HT-29 (cell line): ENCODE measurements at places on chromosomes 1 and 21. TPM values are rescaled to one million over a fixed set of nuclear protein-coding genes. Genes with fewer than 3 reads are reported as not detected.
A peak's percentile ranks its signal among the peaks of the same experiment; 100 is the strongest.

GRCh38 chr1:6489383-6489765, 2.1 kb downstream of the PLEKHG5 start:
- DNase-seq = peak; percentile 44

DCST2 gene
- total RNA-seq = 0.70 and 3.3 TPM in 2 replicates

DNA sequence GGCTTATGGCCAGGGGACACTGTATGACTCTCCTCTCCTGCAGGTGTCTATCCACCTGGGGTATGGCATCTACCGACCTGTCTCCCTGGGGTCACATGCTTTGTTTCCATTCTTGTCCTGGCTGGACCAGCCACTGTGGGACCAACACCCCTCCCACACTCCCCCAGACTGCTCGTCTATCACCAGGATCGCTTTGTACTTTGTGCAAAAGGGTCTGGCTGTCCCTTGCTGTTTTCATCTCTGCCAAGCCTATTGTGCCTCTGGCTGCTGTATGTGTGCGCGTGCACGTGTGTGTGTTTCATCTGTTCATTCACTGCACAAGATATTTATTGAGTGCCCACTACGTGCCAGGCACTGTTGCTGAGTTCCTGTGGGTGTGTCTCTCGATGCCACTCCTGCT, 25.5 kb downstream of the ETNK2 start:
- DNase-seq = no peak

DNA sequence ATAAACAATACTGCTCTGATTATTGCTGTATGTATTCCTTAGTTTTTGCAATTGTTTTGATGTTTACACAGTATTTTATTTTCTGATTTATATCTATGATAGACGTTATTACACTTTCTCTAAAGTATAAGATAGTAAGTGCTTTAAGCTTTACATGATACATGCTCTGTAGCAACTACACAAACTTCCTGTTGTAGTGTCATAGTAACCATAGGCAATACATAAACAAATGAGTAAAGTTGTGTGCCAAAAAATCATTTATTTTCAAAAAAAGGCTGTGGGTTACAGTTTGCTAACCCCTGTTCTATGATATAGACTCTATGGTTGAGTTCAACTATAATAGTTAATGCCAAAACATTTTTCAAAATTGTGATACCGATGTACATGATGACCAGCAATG, 1156.4 kb downstream of the AMY1C start:
- DNase-seq = no peak

DISP3 gene
- 0.05 and 0.60 TPM in 2 replicates for total RNA-seq

DNA sequence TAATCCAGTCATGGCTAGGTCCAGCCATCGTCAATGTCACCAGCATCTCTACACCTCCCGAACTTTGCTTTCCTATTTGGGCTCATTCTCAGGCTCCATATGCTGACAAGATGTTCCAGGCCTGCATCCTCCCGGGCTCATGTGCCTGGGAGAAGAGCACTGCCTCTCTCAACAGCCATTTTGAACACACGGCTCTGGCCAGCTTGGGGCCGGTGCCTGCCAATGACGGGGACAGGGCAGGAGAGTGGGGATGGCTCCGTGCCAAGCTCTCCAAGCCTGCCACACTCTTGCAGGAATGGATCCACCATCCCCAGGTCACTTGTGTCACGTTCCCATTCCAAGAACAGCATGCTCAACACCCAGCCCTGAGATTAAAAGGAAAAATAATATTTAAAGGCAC, 61.4 kb upstream of the PAX7 start:
- no peak for DNase-seq

GRCh38 chr21:22965455-22966135, 1967.4 kb downstream of the NCAM2 start:
- DNase-seq = no peak
